Thoracic aorta (tissue), 2 donors: ENCODE measurements at places on chromosomes 13 and 19.

- no peak overlapping the region for H3K27ac ChIP-seq
- peaks cover 12% of the 10 kb centered on the region for H3K4me1 ChIP-seq
- no peak overlapping the region for H3K4me3 ChIP-seq
- no peak for DNase-seq
Measured at GRCh38 chr19:898663-899062, 5.4 kb downstream of the RNU6-9 start.

DNA sequence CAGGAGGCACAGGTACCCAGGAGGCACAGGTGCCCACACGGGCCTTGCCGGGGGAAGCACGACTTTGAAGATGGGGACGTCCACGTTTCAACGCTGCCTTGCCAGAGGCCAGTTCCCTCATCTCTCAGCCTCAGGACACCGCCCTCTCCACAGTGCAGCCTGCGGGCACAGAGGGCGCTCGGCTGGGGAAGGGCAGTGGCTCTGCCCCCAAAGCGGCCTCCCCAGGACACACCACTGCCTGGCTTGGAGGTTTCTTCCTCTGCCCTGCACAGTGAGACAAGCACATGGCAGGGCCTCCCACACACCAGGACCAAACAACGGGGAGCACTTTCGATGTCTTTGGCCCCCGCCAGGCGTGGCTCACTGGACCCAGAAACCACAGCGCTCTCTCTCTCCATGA, 73.0 kb downstream of the RASA3 start:
- peaks cover 61% of the 10 kb centered on the region for H3K4me1 ChIP-seq
- H3K27ac ChIP-seq = no peak overlapping the region
- no peaks in the 10 kb centered on the region for H3K27me3 ChIP-seq
- no peak for DNase-seq
- no peaks in the 10 kb centered on the region for H3K36me3 ChIP-seq

GRCh38 chr13:71237332-71237731, 629.7 kb downstream of the DACH1 start:
- no peak for DNase-seq
- no peak overlapping the region for H3K27ac ChIP-seq
- H3K4me3 ChIP-seq = no peak overlapping the region
- H3K36me3 ChIP-seq = no peaks in the 10 kb centered on the region

- no peak overlapping the region for H3K27ac ChIP-seq
- no peak overlapping the region for H3K4me3 ChIP-seq
- DNase-seq = no peak
- H3K4me1 ChIP-seq = no peaks in the 10 kb centered on the region
- no peaks in the 10 kb centered on the region for H3K27me3 ChIP-seq
- H3K36me3 ChIP-seq = no peaks in the 10 kb centered on the region
Measured at GRCh38 chr19:389255-389934, 19.6 kb downstream of the C2CD4C start.

GRCh38 chr13:105897575-105897974, 637.9 kb downstream of the EFNB2 start:
- H3K27me3 ChIP-seq = no peaks in the 10 kb centered on the region
- no peak overlapping the region for H3K27ac ChIP-seq
- no peaks in the 10 kb centered on the region for H3K4me1 ChIP-seq
- H3K4me3 ChIP-seq = no peak overlapping the region
- no peaks in the 10 kb centered on the region for H3K36me3 ChIP-seq

GRCh38 chr19:2678044-2678671, 24.3 kb downstream of the GNG7 start:
- no peaks in the 10 kb centered on the region for H3K36me3 ChIP-seq
- DNase-seq = no peak
- H3K27ac ChIP-seq = no peak overlapping the region
- no peaks in the 10 kb centered on the region for H3K27me3 ChIP-seq
- H3K4me1 ChIP-seq = peaks cover 14% of the 10 kb centered on the region
- H3K4me3 ChIP-seq = no peak overlapping the region
